ENCODE measurements at places on chromosomes 6 and 20.

DNA sequence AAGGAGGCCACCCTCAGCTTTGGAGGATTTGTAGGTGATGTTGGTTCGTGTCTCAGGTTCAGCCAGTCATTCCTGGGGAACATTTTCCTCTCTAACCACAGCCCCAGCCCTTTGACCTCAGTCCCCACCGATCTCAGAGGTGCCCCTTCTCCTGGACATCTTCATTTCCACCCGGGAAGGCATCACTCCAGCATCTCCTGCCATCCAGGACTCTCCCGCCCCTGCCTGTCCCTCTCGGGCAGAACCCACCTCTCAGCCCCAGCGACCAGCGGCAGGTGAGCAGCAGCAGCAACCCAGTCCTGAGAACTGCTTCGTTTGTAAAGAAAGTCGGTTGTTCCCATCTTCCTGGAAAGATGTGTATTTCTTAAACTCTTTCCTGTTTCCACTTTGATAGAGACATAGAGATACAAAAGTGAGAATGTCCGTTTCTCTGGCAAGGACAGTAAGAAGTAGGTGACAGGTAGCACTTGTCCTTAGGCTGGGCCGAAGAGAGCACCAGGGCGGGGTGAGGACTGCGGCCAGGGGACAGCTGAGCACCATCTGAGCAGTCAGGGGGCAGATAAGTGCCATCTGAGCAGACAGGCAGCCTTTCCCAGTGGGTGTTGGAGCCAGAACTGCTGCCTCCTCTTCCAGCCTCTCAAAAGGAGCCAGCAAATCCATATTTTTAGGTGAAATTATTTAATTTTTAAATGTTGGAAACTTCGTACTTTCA lies 142.2 kb downstream of the CDH4 start:
- DNase-seq = no peak

DNA sequence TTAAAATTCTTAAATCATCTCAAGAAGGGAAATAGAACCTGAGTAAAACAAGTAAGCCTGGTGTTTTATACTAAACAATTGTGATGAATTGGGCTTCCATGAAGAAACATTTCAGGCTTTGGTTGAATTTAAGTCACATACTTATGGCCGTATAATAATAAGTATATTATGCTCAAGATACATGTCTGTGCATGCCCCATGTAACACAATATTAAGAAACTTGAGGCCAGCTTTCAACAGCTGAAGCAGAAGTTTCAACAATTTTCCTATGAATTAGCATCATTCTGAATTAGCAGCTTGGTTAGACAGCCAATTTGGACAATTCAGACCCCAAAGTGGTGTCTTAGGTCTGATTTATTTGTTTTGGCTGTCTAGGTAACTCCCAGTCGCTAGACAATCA lies 243.7 kb downstream of the MYLK4 start:
- DNase-seq = no peak

GRCh38 chr6:111205502-111205901 lies 118.2 kb downstream of the SLC16A10 start:
- DNase-seq = no peak

DNA sequence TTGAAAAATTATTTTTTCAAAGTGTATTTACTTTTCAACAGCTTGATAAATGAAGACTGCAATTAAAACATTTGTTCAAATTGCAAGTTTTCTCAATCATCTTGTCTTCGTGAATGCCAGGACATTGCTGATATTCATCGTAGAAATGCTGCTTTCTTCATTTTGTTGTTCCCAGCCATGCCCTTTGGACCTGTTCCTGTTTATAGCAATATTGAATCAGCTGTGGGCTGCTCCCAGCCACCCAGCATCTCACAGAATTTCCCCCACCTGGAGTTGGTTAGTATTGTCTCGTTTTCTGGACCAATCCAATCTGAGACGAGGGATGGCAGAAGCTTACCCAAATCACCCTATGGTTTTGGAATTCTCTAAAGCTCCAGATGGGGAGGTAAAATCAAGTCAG lies 40.8 kb downstream of the SLC22A2 start:
- DNase-seq = no peak

GRCh38 chr6:9178071-9178470 lies 742.7 kb upstream of the SLC35B3 start:
- DNase-seq = no peak

DNA sequence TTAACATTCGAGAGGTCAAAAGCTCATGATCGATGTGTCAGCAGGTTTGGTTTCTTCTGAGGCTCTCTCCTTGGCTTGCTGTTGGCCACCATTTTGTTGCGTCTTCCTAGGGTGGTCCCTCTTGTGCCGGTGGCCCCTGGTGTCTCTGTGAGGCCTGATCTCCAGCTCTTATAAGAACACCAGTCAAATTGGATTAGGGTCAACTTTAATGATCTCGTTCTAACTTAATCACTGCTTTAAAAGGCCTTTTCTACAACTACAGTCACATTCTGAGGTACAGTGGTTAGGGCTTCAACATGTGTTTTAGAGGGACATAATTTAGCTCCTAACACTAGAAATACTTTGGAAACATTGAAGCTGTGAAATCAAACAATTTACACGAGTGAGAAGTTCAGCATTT lies 240.8 kb upstream of the KCNQ5 start:
- DNase-seq = no peak

DNA sequence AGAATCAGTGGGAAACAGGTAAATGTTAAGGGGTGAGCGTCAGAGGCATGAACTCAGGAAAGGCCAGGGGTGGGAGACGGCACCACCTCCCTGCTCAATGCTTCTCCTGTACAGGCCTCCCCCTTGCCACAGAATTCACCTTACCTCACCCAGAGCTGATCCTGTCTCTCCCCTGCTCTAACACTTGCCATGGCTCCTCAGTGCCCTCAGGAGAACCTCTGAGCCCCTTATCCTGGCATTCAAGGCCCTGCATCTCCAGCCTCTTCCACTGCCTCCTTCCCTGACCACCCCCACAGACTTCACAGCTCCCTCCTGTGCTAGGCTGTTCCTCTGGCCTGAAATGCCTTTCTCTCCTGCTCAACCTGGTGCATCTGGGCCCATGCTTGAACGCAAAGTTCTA lies 33.9 kb downstream of the BPIFB1 start:
- DNase-seq = no peak

DNA sequence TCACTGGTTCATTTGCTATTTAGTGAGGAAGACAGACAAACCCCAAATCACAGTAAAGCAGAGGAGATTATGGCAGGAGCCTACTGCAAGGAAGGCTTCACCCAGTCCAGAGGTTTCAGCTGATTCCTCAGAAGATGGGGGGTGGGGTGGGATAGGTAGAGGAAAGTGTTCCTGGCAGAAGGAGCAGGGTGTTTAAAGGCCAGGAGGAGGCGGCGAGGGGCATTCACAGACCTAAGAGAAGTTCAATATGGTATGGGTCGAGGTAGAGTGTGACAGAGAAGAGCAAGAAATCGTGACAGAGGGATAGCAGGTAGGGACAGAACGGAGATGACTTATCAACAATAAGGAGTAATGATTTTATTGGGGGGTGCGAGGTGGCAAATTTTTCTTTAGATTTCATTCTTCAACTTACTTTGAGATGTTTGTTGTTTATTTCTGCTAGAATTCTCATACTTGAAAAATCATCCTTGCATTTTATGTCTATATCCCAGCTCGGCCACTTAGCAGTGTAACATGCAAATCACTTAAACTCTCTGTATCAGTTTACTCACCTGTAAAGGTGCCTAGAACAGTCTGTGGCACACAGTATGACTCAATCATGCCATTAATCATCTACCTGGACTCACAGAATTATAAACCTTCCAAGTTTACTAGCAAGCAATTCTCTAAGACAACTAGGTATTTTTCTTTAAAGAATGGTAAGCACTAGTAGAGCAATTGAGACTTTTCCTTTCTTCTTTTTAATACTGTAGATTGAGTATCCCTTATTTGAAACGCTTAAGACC lies 176.7 kb downstream of the REV3L start:
- no peak for DNase-seq

DNA sequence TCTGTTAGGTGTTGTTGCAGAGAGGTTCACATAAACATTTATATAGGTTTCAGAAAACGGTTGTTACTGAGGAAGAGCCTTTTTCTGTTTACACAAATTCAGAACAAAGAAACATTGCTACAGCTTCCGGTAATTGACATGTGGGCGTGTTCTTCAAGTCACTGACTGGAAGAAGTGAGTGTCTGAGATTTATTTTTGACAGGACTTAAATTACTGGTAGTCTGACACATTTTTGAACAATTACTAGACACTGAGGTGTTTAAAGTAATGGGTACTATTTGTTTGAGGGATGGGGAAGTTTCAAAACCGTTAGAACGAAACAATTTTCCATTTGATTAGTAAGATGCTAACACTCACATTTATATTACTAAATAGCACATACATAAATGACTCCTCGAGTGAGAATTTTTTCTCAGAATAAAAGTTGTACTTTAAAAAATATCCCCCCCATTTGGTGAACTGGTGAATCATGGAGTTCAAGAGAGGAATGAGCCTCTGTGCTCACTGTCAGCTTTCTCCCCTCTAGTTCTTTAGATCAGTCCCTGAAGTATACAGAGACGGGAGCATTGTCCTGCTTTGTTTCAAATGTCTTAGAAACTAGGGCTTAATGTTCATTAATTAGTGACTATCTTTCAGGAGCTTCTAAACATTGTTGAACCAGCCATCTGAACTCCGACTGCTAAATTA lies 98.7 kb downstream of the TSHZ2 start:
- DNase-seq = no peak

DNA sequence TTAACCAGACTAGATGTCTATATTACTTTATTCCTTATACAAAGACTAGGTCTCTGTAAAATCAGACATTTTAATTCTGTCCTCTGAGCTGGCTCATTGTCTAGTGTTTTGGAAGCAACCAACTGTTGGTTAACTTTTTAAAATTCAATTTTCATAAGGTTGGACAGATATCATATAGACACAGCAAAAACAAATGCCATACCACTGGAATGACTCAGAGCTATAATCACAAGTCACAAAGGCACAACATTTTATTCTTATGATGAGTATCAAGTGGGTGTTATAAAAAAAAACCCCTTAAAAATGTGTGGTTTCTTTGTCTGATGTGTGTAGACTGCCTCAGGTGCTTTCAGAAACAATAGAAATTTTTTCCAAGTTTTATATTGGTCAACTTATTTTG lies 296.2 kb upstream of the MARCKS start:
- DNase-seq = no peak

GRCh38 chr6:37946057-37946456 lies 126.5 kb downstream of the ZFAND3 start:
- no peak for DNase-seq

DNA sequence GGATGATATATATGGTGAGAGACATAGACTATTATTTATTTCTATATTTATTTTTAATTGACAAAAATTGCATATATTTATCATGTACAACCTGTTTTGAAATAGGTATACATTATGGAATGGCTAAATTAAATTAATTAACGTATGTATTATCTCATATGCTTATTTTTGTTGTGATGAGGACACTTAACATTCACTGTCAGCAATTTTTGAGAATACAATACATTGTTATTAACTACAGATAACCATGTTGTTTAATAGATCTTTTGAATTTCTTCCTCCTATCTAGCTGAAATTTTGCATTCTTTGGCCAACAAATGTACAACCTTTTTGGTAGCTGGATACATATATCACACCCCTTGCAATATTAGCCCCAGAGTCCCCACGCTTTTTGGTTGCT lies 110.7 kb upstream of the CITED2 start:
- no peak for DNase-seq

DNA sequence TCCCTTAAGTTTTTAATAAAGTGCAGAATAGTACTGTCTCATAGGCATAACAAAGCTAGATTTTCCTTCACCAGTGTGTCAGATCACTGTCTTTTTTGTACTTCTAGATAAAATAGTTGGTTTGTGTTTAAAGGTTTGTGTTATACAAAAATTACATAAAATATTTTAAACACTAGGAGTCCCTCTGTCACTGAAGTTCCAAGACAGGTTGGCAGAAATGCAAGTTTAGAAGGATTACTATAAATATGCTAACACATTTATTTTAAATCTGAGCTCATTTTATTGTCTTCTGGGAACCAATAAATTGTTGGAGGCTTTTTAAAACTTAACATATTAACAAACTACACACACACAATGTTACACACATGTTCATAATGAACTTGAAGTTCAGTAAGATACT lies 30.8 kb upstream of the RUNX2 start:
- DNase-seq = no peak

DNA sequence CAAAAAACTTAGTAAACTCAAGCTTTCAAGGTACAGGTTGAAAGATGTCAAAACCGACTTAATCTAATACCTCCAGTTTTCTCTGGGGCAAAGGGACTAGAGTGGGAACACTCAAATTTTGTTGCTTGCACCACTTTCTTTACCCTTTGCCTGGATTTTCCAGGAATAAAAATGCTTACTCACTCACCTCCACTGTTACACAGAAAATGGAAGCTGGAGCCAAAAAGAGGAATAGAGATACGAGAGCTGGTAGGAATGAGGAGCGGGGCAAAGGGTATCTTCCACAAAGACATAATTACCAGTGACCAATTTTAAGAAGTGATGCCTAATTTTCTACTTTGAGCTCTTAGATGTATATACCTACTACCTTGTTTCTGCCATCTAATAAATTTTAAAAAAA lies 79.5 kb upstream of the TULP1 start:
- DNase-seq = no peak

- no peak for DNase-seq
Measured at GRCh38 chr20:21272679-21273078, 30.5 kb upstream of the XRN2 start.

DNA sequence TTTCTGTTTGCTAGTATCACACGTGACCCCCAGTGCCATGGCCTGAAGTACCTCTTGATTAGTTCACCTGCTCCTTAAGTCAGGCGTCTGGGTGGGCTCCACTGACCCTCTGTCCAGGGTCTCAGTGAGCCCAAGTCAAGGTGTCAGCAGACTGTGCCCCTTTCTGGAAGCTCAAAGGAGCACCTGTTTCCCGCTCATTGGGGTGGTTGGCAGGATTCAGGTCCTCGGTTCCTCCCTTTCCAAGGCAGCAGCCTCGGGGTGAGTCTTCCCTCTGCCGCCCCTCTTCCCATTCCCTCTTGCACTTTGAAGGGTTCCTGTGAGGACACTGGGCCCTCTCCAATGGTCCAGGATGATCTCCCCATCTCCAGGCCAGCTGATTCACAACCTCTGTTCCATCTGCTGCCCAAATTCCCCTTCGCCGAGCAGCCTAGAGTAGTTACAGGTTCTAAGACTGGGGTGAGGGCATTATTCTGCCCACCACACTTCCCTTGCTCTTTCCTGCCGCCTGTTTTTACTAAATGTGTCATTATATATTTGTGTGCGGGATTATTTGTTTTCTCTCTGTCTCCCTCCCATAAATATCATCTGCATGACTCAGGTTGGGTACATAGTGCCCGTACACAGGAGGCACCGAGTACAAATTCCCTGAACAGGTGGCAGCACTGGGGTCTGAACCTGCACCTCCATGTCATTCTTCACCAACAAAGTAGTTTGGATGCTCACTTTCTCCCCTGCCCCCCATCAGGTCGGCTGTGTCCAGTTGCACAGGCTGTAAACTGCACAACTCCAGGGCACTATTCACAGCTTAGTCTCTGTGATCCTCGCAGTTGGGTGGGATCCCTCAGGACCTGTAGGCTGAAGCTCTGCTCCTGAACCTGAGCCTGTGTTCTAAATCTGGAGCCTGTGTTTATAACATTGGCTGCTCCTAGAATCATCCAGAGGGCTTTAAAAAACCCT lies 58.5 kb downstream of the RBM38 start:
- no peak for DNase-seq

Data from GM13976 (cell line).